LHCN-M2 (cell line): ENCODE measurements at places on chromosomes 6 and 20.
A peak's percentile ranks its signal among the peaks of the same experiment; 100 is the strongest.

GRCh38 chr6:46676604-46677313 is 10.9 kb upstream of the TDRD6 start:
- DNase-seq = no peak

- peak; percentile 10 for DNase-seq
These were observed 322.2 kb downstream of the PLCB1 start for GRCh38 chr20:8454137-8454712.

DNA sequence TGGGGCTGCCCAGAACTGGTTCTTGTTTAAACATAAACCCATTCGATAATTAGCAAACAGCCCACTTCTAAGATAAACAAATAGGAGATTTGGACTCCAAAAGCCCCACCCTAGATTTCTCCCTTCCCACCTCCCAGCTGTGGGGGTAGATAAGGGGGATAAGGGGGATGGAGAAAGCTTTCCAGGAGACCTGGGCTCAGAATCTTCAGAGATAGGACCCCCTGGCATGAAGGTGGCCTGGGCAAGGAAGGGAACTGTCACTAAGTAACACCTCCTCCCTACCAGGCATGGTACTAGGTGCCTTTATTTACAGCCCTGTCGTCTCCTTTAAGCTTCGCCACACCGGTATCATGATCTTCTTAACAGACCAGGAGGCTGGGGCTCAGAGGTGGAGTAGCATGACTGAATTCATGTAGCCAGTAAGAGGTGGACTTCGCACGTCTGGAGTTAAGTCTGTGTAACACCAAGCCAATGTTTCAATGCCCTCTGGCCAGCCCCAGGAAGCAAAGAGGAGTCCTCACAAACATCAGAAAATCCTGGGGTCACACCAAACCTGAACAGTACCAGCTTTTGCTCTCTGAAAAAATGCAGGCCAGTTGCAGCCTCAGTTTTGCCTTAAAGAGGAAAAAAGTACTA is 4.6 kb downstream of the SDC4 start:
- DNase-seq = no peak

DNA sequence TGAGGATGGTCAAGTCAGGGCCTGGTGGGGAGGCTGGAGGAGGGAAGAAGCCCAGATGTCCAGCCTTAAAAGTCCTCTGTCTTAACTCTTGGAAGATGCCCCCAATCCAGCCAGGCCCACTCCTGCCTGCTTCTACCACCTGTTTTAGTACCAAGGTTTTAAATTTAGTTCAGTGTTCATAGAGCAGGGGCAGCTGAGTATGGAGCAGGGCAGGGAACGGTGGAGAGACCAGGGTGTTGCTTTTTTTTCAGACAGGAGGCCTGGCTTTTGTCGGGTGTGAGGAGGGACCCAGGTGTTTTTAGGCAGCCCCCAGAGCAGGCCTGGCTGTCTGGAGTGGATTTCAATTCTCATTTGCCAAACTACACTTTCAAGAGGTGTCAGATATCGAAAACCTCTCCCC is 278.8 kb downstream of the CDC5L start:
- no peak for DNase-seq

DNA sequence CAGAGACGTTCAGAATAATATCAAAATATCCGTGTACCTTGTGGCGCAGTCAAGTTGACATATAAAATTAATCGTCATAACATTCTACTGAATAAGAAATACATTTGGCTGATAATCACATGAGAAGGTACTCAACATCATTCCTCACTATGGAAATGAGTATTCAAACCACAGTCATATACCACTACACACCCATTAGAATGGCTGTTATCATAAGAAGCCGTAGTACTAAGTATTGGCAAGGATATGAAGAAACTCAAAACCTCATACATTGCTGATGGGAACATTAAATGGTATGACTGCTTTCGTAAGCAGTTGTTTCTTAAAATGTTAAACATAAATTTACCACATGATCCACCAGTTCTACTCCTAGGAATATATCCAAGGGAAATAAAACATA is 244.7 kb downstream of the CDKAL1 start:
- no peak for DNase-seq

DNA sequence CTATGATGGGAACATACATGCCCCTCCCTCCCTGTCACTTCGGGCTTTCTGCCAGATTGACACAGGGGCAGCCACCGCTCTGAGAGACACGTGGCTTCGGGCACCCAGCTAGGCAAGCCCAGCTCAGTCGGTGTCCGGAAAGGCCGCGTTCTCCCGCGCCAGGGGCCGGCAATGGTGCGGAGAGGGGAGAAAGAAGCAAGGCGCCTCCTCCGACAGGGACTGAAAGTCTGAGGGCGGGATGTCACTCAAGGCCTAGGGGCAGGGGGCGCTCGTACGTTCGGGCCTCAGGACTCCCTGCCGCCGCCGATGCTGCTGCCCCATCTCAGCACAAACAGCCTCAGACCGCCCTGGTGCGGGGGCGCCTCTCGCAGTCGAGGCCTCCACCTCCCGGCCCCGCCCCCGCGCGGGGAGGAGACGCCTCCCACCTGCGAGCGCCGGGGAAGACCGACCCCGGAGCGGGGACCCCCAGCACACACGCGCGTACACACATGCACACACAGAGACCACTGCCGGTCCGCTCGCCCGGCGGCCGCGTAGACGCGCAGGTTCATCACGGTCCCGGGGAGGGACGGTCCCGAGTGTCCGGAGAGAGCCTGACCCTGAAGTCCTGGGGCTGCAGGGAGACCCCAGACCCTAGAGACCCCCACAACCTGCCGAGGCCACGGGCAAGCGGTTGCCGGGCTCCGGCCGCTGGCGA is 1.9 kb downstream of the GRM4 start:
- no peak for DNase-seq

GRCh38 chr6:167056370-167056769 is 57.2 kb downstream of the CEP43 start:
- peak; percentile 56 for DNase-seq
